ENCODE measurements at places on chromosomes 2 and 18.
A peak's percentile ranks its signal among the peaks of the same experiment; 100 is the strongest.

DNA sequence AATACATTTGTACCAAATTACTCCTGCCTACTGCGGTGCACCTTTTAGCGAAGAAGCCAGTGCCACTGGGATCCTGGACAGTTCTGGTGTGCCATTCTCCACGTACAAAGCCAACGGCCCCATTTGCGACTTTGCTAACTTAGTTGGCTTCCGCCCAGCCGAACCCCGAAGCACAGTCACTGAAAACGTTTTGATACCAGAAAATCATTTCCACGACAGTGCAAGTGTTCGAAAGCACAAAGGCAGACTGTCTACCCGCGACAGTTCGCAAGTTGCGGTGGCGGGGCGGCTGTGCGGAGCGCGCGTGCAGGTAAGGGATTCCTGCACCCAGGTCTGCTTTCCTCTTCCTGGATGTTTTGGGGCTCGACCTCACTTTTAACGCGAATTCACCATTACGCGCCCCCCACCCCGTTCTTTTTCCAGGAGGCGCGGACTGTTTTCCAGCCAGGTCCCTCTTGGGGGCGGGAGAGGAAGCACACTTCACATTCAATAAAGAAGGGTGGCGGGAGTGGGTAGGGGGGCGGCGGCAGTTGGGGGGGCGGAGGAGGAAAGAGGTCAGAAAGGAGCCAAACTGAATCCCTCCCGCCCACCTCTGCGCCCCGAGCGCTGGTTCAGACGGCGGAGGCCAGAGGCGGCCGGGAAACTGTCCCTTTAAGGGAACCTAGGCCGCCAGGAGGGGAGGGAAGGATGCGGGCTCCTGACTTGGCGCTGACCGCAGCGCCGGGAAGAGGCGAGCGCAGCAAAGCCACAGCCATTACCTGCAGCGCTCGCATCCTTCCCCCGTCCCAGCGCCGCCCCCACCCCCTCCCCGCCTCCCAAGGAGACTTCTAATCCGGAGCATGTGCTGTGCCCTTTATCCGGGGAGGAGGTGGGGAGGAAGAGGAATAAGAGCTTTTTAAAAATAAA lies 107.4 kb upstream of the KCTD1 start:
- peak; percentile 66 for DNase-seq

- DNase-seq, result no peak
These were observed 177.5 kb downstream of the ALPK2 start for GRCh38 chr18:58451115-58451971.

GRCh38 chr2:175854129-175854528 lies 147.9 kb downstream of the LNPK start:
- no peak for DNase-seq

GRCh38 chr2:168138374-168138773 lies 109.0 kb downstream of the STK39 start:
- DNase-seq, result no peak

GRCh38 chr18:29305516-29305915 lies 1128.6 kb upstream of the CDH2 start:
- DNase-seq, result no peak

DNA sequence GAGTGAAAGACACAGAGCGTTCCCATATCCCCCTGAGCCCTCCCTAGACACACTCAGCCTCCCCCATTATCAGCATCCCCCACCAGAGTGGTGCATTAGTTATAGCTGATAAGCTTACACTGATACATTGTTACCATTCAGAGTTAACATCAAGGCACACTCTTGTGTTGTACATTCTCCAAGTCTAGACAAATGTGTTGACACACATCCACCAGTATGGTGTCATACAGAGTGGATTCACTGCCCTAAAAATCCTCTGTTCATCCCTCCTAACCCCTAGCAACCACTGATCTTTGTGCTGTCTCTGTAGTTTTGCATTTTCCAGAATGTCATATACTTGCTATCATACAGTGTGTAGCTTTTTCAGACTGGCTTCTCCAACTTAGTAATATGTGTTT lies 78.0 kb upstream of the RPL31 start:
- DNase-seq, result no peak

DNA sequence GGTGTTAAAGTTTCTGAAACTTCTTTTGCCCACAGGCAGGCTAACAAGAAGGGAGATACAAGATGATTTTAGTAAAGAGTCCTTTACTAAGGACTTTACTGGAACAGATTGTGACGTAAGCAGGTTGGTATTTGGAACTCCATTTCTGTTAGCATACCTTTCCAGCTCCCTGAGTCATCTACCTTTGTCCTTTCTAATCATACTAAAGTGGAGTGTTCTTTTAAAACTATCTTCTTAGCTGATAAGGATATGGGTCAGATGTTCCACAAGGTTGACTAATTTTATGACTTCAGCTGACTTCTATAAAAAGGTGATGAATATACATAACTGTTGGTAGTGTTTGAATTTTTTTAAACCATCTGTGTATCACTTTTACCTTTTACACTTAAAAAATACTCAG lies 21.1 kb downstream of the UGP2 start:
- no peak for DNase-seq
